Erythroblast (primary cell): ENCODE measurements at places on chromosomes 12 and 14.

- no peak for DNase-seq
These were observed 77.7 kb downstream of the PTPN11 start for GRCh38 chr12:112496496-112496895.

DNA sequence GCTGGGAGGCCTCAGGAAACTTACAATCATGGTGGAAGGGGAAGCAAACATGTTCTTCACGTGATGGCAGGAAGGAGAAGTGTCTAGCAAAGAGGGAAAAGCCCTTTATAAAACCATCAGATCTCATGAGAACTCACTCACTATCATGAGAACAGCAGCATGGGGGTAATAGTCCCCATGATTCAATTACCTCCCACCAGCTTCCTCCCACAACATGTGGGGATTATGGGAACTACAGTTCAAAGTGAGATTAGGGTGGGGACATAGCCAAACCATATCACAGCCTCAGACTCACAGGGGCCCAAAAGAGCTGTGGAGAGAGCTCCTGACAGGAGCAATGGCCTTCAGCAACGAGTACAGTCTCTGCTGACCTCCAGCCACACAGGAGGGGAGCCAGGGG, 151.4 kb downstream of the GXYLT1 start:
- no peak for DNase-seq

GRCh38 chr12:66707002-66707697, 28.3 kb upstream of the GRIP1 start:
- DNase-seq = no peak

- no peak for DNase-seq
These were observed 9.9 kb downstream of the GTSF1 start for GRCh38 chr12:54463484-54463883.

DNA sequence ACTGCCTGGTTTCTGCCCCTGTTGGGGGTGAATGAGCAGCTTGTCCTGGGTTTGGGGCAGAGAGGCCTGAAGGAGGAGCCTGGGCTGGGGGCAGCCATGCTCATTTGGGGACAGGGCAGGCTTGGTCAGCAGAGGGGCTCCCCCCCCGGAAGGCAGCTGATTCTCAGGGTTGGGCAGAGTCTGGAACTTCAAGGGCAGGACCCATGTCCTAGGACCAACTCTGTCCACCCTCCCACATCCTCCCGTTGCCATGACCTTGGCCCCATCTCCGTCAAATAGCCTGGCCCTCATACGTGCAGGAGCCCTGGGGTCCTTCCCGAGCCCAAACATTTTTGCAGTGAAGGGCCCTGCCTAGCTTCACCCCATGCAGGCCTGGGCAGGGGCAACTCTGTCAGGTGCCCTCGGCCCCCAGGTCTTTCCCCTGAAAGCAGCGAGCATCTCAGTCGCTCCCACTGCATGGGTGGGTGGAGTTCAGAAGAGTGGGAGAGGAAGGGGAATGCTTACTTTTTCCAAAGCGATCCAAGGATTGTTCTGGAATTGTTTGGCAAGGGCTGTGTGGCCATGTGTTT, 32.6 kb downstream of the TNFAIP2 start:
- DNase-seq = no peak

GRCh38 chr12:11662369-11662768, 12.9 kb downstream of the ETV6 start:
- DNase-seq = no peak

DNA sequence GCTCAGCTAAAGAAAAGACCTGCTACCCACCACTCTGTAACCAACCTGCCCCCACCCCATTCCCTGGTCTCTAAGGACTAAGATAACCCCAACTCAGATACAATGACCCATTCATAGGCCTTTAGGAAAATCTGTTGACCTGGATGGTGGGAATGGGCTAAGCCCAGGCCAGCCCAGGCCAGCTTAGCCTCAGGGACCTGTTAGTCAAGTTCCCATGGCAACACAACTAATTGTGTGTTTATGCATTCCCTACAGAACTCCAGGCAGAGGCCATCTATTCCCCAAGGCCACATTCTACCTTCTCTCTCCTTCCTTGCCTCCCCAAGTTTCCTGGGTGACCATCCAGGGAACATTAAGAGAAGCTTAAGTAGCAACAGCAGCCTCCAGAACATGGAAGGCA, 16.1 kb upstream of the KRT8 start:
- no peak for DNase-seq

DNA sequence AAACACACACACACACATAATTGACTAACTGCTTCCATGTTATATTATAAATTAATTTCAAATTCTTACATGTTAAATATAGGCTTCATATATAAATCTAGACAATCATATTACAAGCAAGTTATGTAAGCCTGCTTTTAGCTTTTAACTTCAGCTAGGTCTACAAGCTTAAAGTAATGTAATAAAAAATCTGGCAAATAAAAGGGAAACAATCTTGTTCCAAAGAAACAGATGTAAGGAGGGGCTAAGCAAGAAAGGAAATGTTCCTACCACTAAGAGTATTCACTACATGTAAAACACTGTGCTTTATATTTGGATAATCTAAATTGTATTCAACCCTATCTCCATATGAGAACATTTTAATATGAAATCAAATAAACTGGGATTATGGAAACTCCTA, 110.4 kb downstream of the SLC6A15 start:
- no peak for DNase-seq

DNA sequence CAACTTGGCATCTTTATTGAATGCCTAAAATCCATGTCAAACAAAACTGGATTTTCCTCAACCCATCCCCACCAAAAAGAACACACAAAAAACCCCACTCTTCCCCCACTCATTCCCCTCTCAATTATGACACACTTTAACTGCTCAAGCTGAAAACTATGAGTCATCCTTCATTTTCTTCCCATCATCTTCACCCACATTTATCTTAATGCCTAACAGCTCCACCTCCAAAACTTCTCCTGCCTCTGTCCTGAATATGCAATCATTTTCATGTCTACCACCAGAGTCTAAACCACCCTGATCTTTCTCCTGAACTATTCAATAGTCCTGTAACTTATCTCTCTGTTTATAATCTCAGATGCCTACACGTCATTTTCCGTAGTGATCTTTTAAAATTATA, 239.7 kb downstream of the BCAT1 start:
- no peak for DNase-seq

DNA sequence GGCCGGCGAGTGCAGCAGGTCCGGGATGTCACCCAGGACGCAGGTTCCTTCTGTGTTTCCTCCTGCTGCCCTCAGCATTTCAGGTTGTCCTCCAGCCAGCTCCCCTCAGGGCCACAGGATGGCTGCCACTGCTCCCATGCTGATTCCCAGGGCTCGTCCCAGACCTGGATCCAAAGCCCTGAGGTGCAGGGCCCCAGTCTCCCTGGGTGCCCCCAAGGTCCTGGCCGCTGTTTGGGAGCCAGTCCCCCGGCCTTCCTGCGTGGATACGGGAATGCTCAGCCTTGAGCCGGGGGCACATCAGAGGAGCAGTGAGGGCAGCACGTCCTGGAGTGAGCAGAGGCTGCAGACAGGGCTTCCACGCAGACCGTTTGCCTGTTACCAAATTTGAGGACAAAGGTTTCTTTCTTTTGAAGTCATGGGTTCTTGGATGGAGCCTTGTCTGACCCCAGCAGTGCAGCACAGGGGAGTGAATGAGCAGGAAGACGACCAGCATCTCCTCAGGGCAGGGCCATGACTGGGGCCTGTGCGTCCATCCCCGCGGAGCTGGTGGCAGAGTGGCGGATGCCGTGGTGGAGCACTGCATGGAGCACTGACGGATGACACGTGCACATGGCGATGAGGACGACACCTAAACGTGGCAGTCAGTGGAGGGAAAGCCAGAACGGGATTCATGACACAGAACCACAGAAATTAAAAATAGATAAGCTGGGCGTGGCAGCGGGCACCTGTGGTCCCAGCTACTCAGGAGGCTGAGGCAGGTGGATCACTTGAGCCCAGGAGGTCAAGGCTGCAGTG, 12.5 kb upstream of the CACNA2D4 start:
- DNase-seq = no peak

- no peak for DNase-seq
These were observed 33.4 kb downstream of the CCER1 start for GRCh38 chr12:90921536-90921935.

DNA sequence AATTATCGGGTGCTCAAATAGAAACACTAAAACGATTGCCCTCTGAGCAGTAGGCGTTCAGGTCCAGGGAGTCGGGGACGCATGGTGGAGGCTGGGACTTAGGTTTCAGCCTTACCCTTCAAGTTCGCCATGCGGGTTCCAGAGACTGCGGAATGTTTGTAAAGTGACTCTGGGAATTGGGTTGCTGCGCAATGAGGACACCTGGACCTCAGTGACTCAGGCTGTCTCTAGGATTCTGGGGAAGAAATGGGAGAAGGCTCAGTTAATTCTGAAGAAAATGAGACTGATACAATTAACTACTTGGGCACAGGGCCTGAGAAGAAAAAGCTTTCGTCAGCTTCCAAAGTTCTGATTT, 1.1 kb downstream of the LGALS3 start:
- no peak for DNase-seq

DNA sequence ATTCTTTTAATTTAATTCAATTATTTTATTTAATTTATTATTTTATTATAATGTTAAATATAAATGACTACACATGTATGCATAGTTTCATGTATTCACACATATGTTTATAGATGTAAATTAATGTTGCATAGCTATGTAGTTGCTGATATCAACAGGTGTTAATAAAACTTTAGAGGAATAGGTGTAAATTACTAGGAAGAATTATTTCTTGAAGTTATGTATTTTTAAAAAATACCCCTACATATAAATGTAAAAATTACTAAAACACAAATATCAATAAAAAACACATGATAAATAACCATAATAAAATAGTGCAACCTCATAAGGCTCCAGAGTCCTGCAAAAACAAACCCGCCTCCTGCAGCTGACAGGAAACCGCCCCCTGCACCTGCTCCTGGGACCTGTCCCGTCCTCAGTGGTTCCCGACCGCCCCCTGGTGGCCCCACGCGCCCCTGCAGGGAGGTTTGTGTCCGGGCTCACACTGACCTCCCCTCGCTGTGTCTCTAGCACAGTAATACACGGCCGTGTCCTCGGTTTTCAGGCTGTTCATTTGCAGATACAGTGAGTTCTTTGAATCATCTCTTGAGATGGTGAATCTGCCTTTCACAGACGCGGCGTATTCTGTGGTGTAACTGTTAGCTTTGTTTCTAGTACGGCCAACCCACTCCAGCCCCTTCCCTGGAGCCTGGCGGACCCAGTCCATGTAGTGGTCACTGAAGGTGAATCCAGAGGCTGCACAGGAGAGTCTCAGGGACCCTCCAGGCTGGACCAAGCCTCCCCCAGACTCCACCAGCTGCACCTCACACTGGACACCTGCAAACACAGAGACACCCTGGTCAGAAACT, 1264.0 kb downstream of the TMEM121 start:
- DNase-seq = peak; percentile 53

DNA sequence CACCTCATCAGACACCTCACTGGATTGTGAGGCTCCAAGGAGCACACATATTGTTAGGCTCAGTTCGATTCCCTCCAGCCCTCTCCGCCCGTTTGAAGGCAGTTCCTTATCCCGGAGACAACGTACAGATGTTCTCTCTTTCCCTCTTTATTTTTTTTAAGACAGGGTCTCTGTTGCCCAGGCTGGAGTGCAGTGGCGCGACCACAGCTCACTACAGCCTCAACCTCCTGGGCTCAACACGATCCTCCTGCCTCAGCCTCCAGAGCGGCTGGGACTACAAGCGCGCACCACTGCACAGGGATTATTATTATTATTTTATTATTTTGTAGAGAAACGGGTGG, 718 bp upstream of the TROAP start:
- no peak for DNase-seq

GRCh38 chr14:74407801-74408154, 18.2 kb downstream of the SYNDIG1L start:
- DNase-seq = no peak

DNA sequence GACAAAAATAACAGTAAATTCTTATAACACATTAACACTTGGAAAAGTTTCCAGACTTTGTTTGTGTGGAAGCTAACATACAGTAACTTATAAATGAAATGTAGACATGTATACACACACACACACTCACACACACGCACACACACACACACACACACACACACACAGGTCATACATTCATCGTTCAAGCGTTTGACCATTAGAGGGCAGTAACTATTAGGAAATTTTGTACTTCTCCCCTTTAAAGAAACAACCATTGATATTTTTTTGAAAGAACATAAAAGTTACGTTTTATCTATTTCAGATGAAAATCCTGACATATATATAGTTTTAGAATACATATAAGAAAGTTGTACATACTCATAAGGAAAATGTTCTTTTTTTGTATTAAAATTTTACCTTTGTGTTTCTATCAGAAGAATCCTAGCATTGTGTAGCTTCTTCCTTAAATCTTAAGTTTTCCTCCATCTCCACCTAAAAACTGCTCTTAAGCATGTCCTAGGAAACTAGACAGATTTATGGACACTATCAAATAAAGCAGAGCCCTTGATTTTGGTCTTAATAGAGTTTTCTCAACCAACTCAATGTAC, 29.0 kb downstream of the PTPRQ start:
- peak; percentile 47 for DNase-seq

GRCh38 chr14:66378712-66379505, 107.3 kb upstream of the CCDC196 start:
- no peak for DNase-seq

DNA sequence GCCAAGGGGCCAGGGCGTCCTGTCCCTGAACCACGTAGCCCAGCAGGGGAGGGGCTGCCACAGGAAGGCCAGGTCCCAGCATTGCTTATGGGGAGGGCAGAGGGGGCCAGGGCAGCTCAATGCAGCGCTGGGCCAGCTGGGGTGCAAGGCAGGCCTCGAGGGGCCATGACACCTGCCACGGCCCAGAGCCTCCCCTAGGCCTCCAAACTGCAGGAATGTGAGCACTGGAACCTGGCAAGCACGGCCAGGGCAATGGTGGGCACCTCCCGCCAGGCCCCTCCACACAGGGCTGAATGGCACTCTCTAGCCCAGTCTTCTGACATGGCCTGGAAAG, 32.5 kb upstream of the GPR132 start:
- DNase-seq = no peak

DNA sequence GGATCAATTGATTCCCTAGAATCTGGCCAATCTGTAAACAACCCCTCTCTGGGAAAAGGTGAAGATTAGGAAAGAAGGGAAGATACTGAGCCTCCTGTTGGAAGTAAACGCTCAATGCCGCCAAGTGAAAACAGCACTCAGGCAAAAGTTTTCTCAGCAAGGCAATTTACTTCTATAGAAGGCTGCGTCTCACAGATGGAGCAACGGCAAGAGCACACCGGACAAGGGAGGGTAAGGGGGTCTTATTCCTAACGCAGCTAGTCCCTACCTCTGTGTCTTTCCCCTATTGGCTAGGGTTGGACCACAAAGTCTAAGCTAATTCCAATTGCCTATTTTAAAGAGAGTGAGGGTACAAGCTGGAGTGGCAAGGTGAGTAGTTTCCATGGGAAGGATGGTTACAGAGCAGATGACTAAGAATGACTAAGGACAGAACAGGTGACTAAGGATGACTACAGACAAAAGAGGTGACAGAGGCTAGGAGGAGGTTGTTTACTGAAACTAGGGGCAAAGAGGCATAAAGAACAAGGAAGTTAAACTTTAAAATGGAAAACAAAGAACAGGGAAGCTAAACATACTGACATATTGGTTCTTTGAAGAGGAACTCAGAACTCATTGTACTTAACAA, 5.6 kb upstream of the TTC9 start:
- no peak for DNase-seq
